Stimulated activated CD8-positive, alpha-beta memory T cell treated with anti-CD3 and anti-CD28 coated beads, Interleukin-7, amount 100 ng/mL, for 24 hours (primary cell): ENCODE measurements at places on chromosomes 7 and 10.

DNA sequence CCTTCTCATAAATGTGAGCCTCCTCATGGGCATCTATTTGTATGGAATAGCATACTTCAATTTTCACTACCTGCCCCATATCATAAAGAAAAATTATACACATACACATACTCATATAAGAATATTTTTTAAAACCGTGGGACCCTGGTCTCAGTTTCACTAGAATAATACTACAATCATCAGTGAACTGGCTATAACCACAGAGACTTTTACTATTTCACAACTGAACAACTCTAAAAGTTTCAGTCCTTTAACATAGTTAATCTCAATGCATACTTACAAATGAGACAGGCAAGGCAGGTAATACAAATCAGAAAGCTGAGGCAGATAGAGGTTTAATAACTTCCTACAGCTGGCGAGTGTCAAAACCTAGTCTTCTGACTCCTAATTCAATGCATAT is 83.1 kb downstream of the LRRN3 start:
- DNase-seq, result no peak

GRCh38 chr7:2052657-2053048 is 180.1 kb downstream of the MAD1L1 start:
- DNase-seq, result no peak

DNA sequence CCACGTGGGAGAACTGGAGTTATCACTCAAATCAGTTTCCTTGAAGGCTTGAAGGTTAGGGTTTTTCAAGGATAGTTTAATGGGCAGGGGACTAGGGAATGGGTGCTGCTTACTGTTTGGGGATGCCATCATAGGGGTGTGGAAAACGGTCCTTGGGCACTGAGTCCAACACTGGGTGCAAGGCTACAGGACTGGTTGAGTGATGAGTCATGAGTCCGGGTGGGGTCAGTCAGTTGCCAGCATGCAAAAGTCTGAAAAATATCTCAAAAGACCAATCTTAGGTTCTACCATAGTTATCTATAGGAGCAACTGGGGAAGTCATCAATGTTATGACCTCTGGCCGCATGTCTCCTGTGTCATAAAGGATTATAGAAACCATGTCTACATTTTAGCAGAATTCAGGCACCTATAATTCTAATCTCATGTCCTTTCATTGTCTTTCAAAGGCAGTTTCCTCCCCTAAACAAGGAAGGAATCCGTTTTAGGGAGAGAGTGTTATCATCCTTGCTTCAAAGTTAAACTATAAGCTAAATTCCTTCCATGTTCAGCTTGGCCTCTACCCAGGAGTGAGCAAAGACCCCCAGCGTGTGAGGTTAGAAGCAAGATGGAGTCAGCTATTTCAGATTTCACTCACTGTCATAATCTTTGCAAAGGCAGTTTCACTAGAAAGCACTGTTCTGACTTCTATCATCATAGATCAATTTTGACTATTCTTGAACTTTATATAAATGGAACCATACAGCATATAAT is 94.5 kb downstream of the COL26A1 start:
- DNase-seq, result no peak

GRCh38 chr10:71747551-71748523 is 25.5 kb downstream of the VSIR start:
- no peak for DNase-seq

- DNase-seq, result no peak
Observed at GRCh38 chr10:76086170-76086760, 654.8 kb downstream of the LRMDA start.

DNA sequence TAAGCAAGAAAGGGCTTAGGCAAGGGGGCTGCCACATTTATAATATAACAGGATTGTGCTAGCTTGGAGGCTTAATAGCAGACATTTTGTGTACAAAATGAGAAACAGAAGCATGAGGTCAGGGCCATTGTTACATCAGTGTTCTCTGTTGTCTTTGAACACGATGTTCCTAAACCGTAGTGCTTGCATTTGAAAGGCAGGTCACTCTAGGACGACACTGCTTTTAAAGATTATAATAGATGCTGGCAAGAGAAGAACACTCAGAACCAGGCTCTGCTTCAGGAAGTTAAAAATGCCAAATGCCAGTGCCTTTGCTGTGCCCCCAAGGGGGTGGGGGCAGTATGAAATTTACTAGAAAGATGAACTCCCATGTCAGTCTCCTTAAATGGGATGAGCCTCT is 91.1 kb downstream of the SORCS3 start:
- DNase-seq, result no peak

- DNase-seq, result no peak
Observed at GRCh38 chr7:116545411-116545993, 20.7 kb downstream of the CAV1 start.

GRCh38 chr10:74937266-74937856 is 111.0 kb downstream of the KAT6B start:
- DNase-seq, result no peak

- DNase-seq, result no peak
Observed at GRCh38 chr7:12398186-12398585, 5.5 kb downstream of the VWDE start.

DNA sequence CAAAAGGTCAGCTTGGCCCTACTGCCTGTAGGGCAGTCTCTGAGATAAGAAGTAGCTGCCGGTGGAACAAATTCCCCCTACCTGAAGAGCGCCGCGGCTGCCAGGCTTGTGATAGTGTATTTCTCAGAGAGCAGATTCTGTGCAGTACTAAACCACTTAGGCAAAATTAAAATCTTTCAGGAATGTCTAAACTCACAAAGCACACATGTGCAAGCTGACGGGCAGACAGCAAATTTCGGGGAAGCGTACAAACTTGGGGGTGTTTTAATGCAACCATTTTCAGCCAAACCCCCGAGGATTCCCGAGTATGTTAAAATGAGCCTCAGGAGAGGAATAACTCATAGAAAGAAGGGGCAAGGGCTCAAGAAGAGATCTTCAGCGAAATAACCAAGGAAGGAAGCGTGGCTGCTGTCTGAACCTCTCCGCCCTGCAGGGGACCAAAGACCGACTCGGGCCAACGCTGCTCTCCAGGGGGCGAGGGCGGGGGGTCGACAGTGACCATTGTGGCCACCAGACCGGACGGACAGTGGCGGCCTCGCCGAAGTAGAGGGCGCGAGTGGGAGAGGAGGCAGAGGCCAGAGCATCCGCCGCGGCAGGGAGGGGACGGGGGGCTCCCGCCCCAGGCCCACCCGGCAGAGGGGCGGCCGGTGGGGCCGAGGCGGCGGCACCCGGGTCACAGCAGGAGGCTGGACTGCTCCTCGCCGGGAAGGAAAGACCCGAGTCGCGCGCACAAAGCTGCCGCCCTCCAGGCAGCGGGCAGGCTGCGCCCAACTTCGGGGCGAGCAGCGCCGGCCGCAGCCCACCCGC is 819 bp downstream of the HYCC1 start:
- no peak for DNase-seq

DNA sequence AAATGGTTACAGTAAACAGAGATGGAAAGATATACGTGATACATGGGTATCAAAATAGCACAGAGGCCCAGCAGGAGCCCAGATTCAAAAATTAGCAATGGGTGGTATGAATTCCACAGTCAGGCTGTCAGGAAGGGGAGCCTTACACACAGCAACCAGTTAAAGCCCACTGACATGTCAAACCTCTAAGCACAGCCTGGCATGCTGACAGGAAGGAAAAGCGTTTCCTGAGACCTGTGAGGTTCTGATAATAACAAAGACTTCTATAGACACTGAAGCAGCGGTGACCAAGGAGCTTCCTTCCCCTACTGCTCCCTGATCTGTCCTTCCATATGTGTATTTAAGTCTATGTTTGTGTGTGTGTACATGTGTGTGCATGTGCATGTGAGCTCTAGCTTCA is 89.9 kb downstream of the PHYHIPL start:
- DNase-seq, result no peak

DNA sequence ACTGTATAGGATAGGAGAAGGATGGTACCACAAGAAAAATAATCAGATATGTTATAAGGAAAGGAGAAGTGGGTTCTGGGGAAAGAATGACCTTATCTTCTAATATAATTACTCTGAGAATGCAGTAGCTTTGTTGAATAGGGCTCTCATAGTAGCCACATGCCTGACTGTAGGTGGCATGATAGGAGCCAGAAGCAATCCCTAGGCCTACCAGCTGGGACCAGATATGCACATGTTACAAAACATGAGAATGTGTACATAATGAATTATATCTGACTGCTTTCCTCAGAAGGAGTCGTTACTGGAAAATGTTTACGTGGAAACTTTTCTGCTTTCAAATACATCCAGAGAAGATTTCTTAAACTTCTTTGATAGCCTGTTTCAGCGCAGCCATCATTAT is 53.2 kb upstream of the FAM3C start:
- DNase-seq, result no peak

DNA sequence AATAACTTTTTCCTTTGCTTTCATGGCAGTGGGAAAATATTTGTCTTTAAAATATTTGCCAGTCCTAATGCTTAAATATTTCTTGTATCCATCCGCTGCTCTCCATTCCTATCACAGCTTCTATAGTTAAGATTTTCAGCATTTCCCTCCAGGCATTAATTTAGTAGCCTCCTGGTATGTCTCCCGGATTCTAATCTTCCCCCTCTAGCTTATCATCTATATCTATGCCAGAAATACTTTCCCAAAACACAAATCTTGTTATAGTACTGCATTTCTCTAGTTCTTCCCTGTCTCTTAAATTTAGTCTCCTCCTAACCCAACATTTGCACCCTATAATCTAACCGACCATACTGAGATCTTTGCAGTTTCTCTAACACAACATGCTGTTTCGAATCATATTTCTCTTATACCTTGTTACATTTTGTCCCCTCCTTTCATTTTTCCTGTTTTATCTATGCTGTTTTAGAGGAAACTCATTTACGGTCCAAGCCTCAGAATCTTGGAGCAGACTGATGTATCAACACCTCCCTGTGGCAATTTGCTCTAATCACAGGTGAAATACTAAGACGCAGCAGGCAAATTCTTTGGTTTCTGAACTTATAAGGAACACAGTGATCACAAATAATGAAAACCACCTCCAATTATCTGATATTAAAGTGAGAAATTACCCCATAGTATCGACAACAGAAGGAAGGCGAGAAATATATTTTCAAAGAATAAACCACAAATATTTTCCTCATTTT is 10.3 kb downstream of the CNTNAP2 start:
- DNase-seq, result no peak

DNA sequence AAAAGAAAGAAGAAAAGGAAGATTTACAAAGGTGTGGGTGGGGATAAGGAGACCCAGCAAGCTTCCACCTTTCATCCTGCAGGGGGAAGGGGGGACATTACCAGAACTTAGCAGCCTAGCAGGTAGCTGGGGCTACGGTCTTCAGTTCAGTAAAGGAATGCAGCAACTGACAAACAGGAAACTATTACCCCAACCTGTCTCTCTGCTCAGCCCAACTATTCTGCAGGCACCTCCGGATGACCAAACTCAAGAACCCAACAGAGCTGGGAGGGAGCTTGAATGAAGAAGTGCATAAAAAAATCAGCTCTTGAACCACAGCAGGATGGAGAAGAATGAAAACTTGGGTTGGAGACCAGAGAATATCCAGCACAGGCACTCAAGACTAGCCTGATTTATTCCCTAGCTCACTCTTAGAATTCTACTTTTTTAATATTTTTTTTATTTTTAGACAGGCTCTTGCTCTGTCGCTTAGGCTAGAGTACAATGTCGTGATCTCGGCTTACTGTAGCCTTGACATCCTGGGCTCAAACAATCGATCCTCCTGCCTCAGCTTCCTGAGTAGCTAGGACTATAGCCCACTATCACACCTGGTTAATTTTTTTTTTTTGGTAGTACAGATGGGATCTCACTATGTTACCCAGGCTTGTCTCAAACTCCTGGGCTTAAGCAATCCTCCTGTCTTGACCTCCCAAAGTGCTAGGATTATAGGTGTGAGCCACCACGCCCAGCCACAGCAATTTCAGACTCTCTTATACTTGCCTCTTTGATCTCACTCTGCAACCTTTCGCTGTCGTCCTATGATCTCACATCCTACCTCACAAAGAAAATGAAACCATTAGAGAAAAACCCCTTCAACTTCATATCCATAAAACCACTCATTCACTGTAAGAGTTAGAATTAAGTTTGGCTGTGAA is 18.5 kb upstream of the C10orf67 start:
- DNase-seq, result no peak

DNA sequence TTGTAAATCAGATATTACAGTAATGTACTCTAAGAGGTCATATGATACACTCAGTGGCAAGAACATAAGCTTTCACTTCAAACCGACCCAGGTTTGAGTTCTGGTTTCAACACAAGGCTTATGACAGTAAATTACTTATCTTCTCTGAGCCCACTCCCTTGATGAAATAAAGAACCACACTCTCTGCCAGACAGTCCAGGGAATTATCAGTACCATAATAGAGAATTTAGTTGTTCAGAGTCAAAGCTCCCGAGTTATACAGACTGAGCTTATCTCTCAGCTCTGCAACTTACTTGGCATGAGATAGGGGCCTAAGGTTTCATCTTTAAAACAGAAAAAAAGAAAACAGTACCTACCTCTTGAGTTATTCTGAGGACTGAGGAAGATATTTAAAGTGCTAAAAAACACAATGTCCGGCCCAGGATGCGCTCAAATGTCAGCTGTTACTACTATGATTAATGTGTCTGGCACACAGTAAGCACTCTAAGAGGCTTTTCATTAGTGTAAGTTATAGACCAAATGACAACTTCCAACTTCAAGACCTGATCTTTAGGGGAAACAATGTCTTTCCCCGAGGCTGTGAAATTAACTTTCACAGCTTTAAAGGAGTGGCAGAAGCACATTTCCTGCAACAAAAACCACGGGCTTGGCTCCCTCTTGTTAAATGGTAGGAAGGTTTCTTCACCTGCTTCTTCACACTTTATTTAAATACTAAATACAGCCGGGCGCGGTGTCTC is 38.1 kb downstream of the UBE2H start:
- DNase-seq, result no peak

- DNase-seq, result no peak
Observed at GRCh38 chr7:114109304-114109703, 190.5 kb upstream of the PPP1R3A start.
